Esophagus squamous epithelium (tissue), 5 donors: ENCODE measurements at places on chromosomes 7 and 10.

GRCh38 chr7:73438547-73439409, 5.2 kb downstream of the FZD9 start:
- no peak for DNase-seq

DNA sequence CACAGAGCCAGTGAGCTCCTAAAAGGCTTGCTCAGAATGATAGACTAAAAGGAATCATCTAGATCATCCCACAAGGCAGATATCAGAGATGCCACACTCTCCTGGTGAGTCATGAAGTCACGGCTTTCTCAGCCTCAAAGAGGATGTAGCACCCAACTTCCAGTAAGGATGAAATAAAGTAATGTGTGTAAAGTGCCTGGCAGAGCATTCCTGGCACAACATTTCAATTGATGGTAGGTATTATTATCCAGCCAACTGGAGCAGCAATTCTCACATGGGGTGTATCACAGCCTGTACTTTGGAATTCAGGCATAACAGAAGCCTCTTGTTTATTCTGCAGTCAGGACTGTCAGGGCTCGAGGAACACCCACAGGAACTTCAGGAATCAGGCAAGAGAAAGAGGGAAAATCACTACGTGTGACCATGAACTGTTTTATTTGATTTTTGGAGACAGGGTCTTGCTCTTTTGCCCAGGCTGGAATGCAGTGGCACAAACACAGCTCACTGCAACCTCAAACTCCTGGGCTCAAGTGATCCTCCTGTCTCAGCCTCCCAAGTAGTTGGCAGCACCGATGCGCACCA, 5.3 kb upstream of the NAT16 start:
- no peak for DNase-seq

DNA sequence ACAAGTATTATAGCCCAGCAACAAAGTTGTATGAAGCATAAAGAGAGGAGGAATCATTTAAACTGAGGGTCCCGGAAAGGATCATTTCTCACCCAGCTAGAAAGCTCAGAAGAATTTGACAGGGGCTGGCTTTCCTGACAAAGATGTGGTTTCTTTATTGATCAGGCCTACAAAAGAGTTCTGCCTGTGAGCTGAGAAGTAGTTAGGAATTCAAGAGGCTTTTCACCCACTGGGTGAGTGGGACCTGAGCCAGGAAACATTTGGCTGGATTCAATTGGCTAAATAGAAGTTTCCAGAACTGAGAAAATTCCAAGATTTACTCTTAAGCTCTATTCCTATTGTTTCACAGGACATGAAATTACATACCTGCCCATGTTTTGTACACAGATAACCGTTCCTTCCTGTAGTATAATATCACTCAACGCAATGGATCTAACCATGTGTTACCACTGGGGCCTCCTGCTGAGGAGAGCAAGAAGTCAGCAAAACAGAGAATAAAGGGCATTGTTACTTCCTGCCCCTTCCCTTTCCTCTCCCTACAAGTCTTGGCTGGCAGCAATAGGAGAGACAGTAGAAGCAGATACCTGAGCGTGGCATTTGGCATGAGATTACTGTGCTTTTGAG, 53.9 kb upstream of the PAPSS2 start:
- no peak for DNase-seq

- no peak for DNase-seq
These were observed 2.1 kb downstream of the TRDMT1 start for GRCh38 chr10:17199351-17199804.

DNA sequence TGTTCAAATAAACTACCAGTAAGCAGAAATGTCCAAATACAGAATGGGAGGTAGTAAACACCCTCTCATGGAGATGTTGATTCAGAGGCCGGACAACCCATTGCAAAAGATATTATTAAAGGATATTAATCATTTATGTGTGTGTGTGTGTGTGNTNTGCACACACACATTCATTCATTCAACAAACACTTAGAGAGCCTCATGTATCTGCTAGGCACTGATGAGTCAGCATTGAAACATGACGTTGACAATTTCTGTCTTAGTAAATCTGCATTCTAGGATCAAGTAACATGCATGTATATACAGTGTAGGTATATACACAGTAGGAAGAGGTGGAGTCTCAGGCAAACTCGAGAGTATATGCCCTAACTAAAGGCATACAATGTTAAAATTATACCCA, 187.0 kb downstream of the ZNF365 start:
- no peak for DNase-seq

DNA sequence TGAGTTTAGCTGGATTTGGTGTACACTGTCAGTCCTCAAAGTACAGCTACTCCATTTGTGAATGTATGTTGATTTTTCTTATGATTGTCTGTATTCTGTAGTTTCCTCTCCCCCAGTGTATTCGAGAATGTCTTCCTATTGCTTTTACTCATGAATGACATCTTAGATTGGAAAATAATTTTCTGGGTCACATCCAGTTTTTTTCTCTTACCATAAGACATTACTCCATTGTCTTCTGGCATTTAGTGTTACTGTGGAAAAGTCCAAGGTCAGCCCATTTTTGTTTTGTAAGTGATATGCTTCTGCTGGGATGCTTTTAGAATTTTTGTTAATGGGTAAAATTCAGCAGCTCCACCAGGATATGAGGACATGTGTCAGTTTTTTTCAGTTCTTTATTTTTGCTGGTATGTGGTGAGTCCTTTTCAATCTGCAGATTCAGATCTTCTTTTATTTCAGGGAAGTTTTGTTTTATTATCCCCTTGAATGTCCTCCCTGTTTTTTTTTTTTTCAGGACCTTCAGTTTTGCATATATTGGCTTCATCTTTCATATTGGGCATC, 33.6 kb downstream of the WAC start:
- no peak for DNase-seq

DNA sequence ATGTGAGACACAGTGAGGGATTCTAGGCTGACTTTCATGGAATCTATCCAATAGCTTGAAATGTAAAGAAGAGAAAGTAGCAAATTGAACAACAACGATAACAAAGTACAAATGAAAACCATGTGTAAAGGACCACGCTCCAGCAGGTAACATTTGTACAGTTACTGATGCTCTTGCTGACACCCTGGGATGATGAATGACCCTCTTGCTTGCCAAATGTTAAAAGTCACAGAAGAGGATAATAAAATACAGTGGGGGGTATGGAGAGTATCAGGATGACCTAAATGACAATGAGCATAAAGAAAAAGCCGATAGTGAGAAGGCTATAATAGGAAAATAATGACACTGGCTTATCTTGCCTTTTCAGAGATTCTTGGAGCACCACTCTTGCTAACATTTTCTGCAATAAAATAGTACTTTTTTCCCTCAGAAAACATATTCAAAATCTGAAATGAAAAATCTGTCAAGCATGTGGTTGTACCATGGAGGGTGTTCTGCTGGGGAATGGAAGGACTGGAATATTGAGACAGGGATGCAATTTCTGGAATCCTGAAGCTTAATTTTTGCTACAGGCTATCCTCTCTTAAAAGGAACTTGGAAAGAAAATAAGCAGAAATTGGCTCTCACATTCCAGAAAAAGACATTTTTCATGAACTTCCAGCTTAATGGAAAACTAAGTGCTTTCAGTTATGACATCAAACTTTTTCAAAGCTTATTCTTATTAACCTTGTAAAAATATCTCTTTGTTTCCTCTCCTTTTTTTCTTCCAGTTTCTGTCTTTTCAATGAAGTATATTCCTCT, 303.2 kb upstream of the GHITM start:
- no peak for DNase-seq

DNA sequence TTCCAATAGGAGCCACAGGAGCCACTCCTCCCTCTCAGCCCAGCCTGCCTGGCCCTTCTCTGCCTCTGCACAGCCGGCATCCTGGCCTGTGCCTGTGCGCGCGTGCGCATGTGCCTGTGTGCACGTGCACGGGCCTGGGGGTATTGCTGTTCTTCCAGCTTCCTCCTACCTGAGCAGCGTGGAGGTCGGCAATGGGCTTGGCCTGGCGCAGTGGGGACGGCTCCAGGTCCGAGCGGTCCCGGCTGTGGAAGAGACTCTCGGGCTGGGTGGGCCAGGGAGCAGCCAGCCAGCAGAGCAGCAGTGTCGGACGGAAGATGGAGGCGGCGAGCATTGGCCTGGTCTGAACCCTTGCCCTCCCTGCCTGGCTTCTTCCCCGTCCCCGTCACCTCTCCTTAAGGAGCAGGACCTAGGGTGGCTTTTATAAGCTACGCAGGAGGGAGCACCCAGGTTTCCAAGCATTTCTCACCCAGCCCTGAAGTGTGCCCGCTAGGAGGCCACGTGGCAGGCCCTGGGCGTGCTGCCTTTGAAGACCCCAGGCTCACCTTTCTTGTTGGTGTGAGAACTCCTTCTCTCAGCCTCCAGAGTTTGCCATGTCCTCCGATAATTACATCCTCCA, at the start of gene MMP21:
TSS of gene MMP21 (minus strand) at position 331 of the 616 bp plus-strand sequence. CDS start at position 331, 0 bp downstream.
- no peak for DNase-seq

- DNase-seq: no peak
These were observed 747.9 kb upstream of the GALNT17 start for GRCh38 chr7:70384024-70384423.

GRCh38 chr10:117131376-117132327, 6.4 kb downstream of the VAX1 start:
- DNase-seq: no peak
